ENCODE measurements at places on chromosomes 11 and 22. TPM values are rescaled to one million over a fixed set of nuclear protein-coding genes. Genes with fewer than 3 reads are reported as not detected.

LRP4 gene
- 9.5 TPM for total RNA-seq

PAMR1 gene
- 1.3 TPM for total RNA-seq

CCDC73 gene
- not detected for total RNA-seq

DNA sequence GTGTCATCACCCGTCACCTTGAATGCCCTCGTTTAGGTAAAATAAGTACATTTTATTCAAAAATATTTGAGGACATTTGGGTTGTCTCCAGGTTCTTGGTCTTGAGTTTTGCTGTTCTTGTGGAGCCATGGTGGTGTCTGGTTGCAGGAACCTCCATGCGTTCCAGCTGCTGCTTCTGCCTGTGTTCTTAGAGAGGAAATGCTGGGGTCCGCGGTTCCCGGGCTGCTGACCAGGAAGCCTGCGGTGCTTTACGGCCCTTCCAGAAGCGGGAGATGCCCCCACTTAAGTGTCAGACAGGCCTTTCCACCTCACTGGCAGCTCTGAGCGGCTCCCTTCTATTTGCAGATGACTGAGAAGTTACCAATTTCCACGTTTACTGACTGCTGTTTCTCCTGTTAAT, 66.8 kb downstream of the LRP5 start:
- peaks cover 16% of the 10 kb centered on the region for H3K36me3 ChIP-seq
- DNase-seq: no peak
- peaks cover 33% of the 10 kb centered on the region for H3K4me1 ChIP-seq
- peak overlapping the region; percentile 73 for H3K27ac ChIP-seq
- H3K27me3 ChIP-seq: no peaks in the 10 kb centered on the region

DNA sequence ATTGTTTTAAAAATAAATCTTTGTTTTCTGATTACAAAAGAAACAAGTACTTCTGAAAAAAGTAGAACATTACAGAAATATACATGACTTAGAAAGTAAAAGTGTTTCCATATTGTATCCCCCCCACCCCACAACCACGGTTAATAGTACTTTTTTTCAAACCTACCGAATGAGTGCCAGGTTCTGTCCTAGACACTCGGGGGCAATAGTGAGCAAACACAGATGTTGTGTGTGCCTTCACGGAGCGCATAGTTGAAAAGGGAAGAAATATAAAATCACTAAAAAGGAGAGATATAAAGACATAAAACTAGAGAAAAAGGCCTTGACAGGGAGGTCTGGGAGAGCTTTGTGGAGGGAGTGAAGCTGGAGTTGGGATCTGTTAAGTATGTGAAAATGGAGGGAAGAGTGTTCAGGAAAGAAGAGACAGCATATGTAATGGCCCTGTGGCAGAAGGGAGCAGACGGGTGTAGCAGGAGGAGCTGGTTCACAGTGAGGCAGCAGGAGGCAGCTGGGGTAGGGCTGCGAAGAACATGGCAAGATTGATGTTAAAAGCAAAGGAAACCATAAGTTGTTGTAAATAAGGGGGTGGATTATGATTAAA, 42.1 kb upstream of the ALX4 start:
- H3K36me3 ChIP-seq: no peaks in the 10 kb centered on the region
- H3K27ac ChIP-seq: no peak overlapping the region
- DNase-seq: no peak
- H3K27me3 ChIP-seq: no peaks in the 10 kb centered on the region

DNA sequence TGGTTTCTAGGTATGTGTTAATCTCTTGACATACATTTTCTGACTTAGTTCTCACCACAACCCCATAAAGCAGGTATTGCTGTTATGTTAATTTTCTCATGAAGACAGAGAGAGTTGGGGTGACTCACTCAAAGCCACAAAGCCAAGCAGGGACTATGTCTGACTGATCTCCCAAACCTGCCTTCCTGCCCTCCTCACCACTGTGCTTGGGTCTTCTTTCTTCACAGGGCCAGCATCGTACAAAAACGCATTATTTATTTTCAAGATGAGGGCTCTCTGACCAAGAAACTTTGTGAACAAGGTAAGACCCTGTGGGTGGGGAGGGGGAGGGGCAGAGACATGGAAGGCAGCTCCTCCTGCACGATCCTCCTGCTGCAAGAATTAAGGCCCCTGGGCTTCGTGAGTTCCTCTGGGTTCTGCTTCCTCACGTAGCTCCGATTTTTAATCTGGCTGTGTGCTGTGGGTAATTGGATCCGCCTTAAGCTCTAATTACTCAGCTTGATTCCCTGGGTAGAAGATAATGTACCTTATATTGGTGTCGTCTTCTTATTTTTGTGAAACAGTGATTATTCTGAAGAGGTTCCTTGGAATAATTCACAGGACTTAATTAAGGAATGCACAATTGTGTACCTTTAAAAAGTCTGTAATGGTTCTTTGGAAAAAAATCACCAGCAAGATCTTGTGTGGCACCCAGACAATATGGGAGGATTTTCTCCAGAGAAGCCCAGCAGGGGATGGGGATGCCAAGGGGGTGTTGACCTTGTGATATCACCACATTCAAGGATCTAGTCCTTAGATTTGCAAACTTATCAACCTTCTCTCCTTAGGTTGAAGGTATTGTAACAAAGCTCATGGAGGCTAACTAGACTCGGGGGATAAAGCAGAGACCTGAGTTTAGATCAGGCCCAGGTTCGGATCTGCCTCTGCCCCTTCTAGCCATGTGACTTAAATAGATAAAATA, 112.9 kb downstream of the SPON1 start:
- no peaks in the 10 kb centered on the region for H3K27me3 ChIP-seq
- H3K27ac ChIP-seq: no peak overlapping the region
- no peak for DNase-seq
- no peaks in the 10 kb centered on the region for H3K36me3 ChIP-seq
- no peak overlapping the region for H3K4me3 ChIP-seq

GRCh38 chr22:49826603-49827270, 936 bp downstream of the BRD1 start:
- peaks cover 29% of the 10 kb centered on the region for H3K4me1 ChIP-seq
- H3K4me3 ChIP-seq: peak overlapping the region; percentile 72
- H3K27me3 ChIP-seq: no peaks in the 10 kb centered on the region
- DNase-seq: no peak
- H3K36me3 ChIP-seq: peaks cover 21% of the 10 kb centered on the region
- peak overlapping the region; percentile 99 for H3K27ac ChIP-seq

DNA sequence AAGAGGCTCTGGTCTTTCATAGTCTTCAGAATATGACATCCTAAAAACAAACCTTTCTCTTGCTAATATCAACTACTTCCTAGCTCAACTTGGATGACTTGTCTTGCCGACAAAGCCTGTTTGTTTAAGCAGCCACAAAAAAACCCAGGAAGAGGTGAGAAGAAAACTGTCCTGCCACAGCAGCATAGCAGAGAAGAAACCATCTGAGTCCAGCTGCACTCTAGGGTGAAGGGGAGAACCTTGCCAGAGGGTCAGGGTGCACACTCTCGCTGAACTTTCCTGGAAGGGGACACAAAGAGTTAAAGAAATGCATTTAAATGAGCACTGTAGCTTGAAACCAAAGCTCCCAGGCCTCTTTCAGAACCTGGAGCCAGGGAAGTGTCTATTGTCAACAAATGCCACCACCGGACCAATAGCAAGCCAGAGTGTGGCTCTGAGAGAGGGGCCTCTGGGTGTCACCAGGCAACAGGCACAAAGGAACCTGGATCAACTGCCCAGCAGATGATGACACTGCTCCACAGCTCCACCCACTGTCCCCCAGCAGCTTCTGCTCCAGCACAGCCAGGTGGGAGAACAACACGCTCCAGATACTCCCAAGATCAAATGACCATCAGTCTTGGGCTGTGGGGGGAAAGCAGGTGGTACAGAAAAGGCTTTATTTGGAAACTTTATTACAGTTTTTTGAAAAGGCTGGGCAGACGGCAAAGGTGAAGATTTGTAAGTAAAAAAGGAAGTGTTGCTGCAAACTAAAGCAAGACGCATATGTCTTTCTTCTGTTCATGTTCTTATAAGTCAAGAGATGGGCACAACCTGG, 105.7 kb downstream of the RASSF10 start:
- H3K4me1 ChIP-seq: peaks cover 19% of the 10 kb centered on the region
- no peak overlapping the region for H3K4me3 ChIP-seq
- H3K27ac ChIP-seq: no peak overlapping the region
- no peaks in the 10 kb centered on the region for H3K36me3 ChIP-seq
- H3K27me3 ChIP-seq: no peaks in the 10 kb centered on the region

- no peaks in the 10 kb centered on the region for H3K4me1 ChIP-seq
- no peak overlapping the region for H3K4me3 ChIP-seq
- no peaks in the 10 kb centered on the region for H3K27me3 ChIP-seq
- H3K27ac ChIP-seq: no peak overlapping the region
Observed at GRCh38 chr11:79493555-79494171, 52.8 kb upstream of the TENM4 start.

DNA sequence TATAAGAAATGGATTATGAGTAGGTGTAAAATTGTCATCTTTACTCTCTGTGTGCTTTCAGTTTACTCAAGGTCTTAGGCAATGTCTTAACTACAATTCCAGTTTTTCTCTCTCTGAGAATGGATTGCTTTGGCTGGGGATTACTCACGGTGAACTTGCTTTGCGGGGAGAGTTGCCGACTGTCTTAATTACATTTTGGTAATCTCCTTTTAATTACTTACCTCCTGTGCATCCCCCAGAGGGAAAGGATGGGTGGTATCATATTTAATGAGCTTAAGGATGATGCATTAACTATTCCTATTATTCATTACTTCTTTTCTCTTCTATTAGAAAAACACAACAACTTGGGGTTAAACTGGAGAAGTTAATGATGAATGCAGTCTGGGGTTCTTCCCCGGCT, 159.4 kb downstream of the MPPED1 start:
- no peak for DNase-seq
- peaks cover 2% of the 10 kb centered on the region for H3K4me1 ChIP-seq
- no peaks in the 10 kb centered on the region for H3K36me3 ChIP-seq
- H3K27ac ChIP-seq: no peak overlapping the region
- H3K4me3 ChIP-seq: no peak overlapping the region

DNA sequence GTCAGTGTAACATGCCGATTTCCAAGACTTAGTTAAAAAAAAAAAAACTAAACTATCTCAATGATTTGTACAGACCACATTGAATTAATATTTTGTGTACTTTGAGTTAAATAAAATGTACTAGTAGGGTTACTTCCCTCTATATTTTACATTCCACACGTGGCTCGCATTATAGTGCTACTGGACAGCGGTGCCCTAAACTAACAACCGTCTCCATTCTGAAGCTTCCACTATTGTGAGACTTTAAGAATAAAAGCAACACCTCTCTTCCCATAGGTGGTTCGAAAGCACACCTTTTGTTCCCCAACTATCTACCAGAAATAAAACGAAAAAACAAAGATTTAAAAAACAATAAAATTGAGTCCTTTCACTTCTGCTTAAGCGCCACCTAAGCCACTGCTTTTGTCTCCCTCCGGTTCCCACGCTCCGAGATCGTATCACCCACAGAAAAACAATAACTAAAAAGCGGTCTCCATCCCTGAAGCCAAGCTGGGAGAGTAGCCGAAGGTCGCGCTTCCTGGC, 380 bp upstream of the TTC17 start:
- DNase-seq: no peak
- peaks cover 36% of the 10 kb centered on the region for H3K4me1 ChIP-seq
- H3K27ac ChIP-seq: peak overlapping the region; percentile 95
- H3K27me3 ChIP-seq: no peaks in the 10 kb centered on the region

GRCh38 chr11:10366568-10367331, 61.9 kb downstream of the ADM start:
- peaks cover 7% of the 10 kb centered on the region for H3K4me1 ChIP-seq
- no peaks in the 10 kb centered on the region for H3K36me3 ChIP-seq
- peak; percentile 24 for DNase-seq
- peak overlapping the region; percentile 69 for H3K27ac ChIP-seq

GRCh38 chr11:15153231-15153630, 38.5 kb downstream of the INSC start:
- no peak for DNase-seq
- H3K27me3 ChIP-seq: no peaks in the 10 kb centered on the region
- no peak overlapping the region for H3K27ac ChIP-seq
- no peaks in the 10 kb centered on the region for H3K36me3 ChIP-seq

DNA sequence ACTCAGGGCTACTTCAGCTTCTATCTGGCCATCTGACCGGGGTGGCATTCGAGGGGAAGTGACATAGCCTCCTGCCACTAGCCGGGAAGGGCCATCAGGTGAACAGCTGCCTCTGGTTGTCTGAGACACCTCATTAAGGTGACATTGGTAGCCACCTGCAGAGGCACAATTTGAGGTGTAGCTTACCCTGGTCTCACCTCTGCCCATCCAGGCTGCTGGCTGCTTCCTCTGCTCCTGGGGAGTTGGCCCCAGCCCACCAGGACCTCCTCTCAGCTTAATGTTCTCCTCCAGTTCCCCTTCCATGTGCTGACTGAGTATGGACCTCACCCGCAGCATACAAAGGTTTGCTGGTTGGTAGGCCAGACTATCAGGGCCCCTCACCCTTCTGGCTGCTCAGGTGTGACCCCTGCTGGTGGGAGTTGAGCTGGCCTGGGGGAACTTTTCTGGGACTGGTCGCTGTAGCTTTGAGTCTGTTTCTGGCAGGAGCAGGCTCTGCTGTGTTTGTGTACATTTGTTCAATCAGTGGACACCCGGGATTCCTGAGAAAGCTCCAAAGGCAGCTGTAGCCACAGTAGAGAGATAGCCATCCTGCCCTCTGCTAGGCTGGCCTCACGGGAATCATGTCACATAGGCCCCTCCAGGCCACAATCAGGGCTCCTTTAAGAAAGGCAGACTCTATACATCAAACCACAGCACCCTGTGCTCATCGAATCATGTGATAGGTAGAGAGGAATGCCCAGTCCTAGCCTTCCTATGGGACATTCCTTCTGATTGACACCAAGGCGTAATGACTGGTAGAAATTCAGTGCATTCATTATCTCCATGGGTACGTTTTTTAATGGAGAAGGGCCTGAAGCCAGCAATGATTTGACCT, 295.1 kb upstream of the PLET1 start:
- DNase-seq: no peak
- no peaks in the 10 kb centered on the region for H3K27me3 ChIP-seq
- no peak overlapping the region for H3K4me3 ChIP-seq
- H3K27ac ChIP-seq: no peak overlapping the region
- no peaks in the 10 kb centered on the region for H3K36me3 ChIP-seq
- H3K4me1 ChIP-seq: peaks cover 4% of the 10 kb centered on the region

Measured in esophagus squamous epithelium (tissue), 5 donors.